ENCODE measurements at places on chromosomes 2 and 18. TPM values are rescaled to one million over a fixed set of nuclear protein-coding genes. Genes with fewer than 3 reads are reported as not detected.

PLB1 gene
- total RNA-seq = 0.99 TPM

SULT1C3 gene
- not detected for total RNA-seq

DYNAP gene
- total RNA-seq = not detected

NOL4 gene
- total RNA-seq = not detected

ERFE gene
- 0.29 TPM for total RNA-seq

RABL2A gene
- total RNA-seq = 17.8 TPM

CEP192 gene
- 46.8 TPM for total RNA-seq

TTL gene
- total RNA-seq = 29.5 TPM
